Germinal center (tissue), 1 donor: ENCODE measurements at places on chromosomes 12 and 14.

- DNase-seq, result no peak
Measured at GRCh38 chr14:57480051-57480450, 13.6 kb downstream of the CCDC198 start.

- DNase-seq, result no peak
Measured at GRCh38 chr12:118361889-118362288, 10.8 kb downstream of the TAOK3 start.

DNA sequence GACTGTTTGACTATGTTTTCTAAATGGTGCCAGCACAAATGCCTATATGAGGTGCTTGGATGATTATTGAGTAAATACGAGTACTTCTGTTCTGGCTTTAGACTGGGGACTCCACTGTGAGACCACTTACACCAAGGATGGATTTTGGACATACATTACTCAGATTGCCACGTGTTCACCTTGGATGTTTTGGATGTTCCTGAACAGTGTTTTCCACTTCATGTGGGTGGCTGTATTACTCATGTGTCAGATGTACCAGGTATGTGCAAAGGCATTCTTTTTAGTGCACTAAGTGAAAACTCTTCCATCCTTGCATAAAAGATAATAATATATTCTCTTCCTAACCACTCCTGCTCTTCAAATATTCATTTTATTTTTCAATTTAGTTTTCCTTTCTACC is 30.7 kb downstream of the CSRP2 start:
- no peak for DNase-seq

GRCh38 chr12:90172524-90172923 is 463.9 kb upstream of the ATP2B1 start:
- DNase-seq, result no peak

- DNase-seq, result no peak
Measured at GRCh38 chr12:58268069-58268468, 326.7 kb downstream of the ATP23 start.

DNA sequence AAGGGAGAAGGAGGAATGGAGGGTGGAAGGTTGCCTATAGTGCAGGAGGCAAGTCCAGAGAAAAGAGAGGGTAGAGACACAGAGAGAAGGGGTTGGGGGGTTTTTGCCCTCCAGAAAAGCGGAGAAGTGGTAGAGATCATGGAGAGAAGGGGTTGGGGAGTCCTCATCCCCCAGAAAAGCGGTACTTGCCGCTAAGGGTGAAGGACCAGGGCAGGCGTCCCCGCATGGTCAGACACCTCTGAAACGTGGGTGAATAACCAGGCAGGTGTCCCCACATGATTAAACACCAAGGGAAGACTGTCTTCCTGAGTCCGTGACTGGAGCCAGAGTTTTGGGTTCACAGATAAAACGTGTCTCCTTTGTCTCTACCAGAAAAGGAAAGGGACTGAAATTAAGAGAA is 439.0 kb downstream of the SOX5 start:
- DNase-seq, result no peak

DNA sequence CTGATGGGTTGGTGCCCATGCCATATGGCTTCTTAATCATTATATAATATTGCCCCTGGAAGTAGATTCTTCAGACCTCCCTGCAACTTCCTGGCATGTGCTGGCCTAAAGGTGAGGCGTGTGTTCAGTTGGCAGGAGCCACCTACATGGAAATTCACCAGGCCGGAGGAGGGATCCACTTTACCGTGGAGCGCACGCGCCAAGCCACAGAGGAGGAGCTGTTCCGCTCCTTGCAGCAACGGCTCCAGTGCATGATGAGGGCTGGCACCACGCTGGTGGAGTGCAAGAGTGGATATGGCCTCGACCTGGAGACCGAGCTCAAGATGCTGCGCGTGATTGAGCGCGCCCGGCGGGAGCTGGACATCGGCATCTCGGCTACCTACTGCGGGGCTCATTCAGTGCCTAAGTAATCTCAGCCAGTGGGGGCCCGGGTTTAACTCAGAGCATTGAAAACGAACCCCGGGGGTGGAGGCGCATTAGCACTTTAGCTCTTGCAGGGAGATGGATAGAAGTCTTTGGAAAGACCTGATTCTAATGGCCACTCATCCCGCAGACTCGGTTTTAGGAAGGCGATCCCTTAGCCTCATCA is 13.5 kb downstream of the AMDHD1 start:
- no peak for DNase-seq

DNA sequence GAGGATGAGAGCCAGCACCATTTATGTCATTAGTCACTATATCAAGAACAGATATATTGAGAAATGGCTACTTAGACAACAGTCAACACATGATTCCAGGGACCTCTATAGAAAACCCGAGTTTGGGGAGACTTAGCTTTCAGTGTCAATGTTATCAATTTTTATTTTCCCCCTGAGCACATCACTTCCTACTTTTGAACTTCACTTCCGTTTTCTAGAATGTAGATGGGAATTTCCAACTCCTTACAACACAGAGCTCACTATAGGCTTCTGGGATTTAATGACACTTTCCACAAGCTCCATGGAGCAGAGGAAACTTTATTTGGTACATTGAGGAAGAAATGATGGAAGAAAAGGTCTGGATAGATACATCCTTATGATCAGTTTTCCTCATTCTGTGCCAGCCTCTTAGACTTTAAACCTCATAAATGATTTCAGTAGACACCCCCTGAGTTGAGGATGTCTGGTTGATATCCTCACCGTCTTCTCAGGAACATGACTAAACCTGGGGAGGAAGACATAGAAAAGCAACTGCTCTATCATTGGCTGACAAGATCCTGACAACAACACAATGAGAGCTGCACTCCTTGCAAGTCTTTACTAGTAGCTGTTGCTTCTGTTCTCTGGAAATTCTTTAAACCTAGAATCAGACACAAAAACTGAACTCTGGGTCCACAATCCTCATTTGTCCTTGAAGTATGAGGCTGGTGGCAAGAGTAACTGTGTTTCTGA is 449.4 kb upstream of the OR4E1 start:
- no peak for DNase-seq

DNA sequence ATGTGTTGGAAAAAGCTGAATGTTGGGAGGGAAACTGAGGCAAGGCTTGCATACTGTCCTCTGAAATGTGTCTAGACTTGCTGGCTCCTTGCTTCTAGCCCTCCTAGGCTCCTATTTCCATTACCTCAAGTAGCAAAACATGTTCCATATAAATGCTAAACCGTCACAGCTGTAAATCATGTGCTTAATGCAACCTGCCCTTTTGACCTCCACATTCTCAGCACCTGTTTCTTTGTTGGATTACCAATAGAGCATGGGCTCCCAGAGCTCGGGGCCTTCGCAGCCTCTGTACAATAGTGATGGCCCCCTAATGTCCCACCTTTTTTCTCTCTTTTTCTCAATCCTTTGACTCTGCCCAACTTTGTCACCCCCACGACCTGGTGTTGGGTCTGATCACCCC is 23.3 kb downstream of the RERGL start:
- DNase-seq, result no peak

- DNase-seq, result no peak
Measured at GRCh38 chr14:50516091-50516490, 16.3 kb downstream of the MAP4K5 start.

GRCh38 chr12:13186302-13186701 is 10.2 kb upstream of the EMP1 start:
- DNase-seq, result no peak

GRCh38 chr12:132908145-132909029 is 21.0 kb upstream of the CHFR start:
- peak; percentile 95 for DNase-seq

- DNase-seq, result no peak
Measured at GRCh38 chr12:25311506-25311905, 60.8 kb upstream of the KRAS start.
